8988T (cell line): ENCODE measurements at places on chromosomes 7 and 10.

- DNase-seq, result no peak
Measured at GRCh38 chr7:39509436-39509835, 56.8 kb upstream of the YAE1 start.

DNA sequence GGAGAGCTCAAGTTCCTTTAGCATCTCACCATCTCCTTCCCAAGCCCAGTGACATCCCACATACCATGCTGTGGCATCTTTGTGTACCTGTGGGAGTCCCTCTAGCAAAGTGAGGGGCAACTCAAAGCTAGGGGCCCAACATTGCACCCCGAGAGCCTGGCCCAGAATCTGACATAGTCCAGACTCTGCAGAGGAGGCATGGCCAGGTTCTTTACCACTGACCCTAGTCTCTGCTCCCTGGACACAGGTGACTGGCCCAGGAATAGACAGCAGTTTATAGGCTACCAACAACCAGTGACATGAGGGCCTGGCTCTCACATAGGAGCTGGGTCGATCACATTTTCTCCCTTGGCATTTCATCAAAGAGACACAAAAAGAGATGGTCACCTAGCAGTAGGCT lies 444.0 kb upstream of the ZMIZ1 start:
- no peak for DNase-seq

- DNase-seq, result no peak
Measured at GRCh38 chr7:130868139-130868538, 134.1 kb upstream of the KLF14 start.

DNA sequence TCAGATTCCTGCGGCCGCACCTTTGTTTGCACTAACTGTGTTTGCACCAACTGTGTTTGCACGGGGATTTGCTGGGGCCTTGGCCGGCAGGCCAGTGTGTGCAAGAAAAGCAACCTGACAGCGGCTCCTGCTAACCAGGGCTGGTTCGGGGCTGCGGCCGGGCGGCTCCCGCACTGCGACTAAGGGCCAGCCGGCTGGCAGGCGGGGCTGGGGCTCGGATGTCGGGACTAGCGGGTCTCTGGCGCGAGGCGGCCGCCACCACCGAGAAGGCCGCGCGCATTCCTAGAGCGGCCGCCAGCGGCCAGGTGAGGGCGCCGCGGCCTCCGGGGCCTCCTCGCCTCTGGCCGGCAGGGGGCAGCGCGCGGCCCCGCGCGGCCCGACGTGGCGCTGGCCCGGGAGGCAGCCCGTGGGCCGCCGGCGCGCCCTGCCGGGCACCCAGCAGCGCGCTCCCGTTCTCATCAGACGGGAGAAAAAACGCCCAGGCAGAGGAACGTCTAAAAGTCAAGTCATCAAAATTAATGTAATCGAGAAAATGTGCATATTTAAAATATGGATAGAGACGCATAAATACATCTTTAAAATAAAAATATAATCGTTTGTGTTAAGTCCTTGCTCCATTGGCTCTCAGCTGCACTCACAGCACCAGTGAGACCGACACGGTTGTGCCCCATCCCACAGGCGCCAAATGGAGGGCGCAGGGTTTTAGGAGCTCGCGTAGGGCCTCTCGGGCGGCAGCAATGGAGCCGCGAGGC lies 38.5 kb downstream of the ZNF777 start:
- peak; percentile 95 for DNase-seq

DNA sequence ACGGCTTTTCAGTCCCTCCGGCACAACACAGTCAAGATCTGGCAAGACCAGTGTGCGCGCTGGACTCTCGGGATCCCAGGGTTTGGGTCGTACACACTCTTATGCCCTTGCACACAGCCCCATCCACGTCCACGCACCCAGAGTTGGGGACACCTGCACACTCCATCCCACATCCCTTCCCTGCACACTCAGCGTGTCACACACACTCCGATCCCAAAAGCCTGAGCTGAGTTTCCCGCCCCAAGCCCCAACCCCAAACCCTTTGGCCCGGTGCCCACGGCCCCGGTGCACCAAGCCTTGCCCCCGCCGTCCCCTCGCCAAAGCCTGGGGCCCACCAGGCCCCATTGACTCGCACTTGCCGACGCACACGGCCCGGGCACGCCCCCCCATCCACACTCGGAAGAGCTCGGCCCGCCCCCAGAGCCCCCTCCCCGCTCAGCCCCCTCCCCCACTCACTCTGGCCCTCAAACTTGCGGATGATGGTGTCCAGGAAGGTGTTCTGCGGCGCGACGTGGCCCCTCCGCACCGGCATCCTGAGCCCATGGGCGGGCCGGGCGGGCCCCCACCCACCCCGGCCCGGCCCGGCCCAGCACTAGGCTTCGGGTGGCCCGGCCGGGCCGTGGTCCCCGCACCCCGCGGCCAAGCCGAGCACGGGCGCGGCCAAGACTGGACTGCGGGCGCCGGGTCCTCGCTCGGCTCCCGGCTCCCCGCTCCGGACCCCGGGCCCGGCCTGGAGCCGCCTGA lies 567 bp downstream of the KCNH2 start:
- DNase-seq, result no peak

- DNase-seq, result no peak
Measured at GRCh38 chr10:75035975-75036708, 75.3 kb upstream of the SAMD8 start.

DNA sequence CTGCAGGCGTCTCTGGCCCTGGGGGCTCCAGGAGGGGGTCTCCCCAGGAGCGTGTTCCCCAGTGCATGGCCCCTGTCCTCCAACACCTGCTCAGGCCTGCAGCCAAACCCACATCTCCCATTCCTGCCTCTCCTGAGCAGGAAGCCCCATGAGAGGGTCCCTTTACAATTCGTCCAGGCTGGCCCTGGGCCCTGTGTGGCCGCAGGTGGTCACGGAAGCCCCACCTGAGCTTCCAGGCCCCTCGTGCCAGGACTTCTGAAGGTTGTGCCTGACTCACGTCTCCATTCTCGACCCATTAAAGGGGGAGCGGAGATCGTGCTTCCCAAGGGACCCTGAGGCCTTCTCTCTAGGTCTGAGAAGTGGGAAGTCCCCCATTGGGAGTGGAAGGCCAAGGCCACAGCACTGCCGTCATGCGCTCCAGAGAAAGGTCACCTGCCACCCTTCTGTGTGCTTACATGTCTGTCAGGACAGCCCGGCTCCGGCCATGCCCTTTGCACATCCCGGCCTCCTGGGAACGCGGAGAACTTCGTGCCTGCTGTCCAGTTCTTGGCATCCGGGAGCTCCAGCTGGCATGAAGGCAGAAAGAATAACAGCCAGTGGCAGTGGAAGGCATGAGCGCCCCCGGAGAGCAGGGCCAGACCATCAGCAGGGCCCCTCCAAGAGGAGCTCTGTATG lies 382.3 kb downstream of the DNAJB6 start:
- no peak for DNase-seq

GRCh38 chr10:28975891-28976531 lies 298.7 kb downstream of the BAMBI start:
- no peak for DNase-seq

- no peak for DNase-seq
Measured at GRCh38 chr10:63173468-63174232, 40.5 kb downstream of the NRBF2 start.

DNA sequence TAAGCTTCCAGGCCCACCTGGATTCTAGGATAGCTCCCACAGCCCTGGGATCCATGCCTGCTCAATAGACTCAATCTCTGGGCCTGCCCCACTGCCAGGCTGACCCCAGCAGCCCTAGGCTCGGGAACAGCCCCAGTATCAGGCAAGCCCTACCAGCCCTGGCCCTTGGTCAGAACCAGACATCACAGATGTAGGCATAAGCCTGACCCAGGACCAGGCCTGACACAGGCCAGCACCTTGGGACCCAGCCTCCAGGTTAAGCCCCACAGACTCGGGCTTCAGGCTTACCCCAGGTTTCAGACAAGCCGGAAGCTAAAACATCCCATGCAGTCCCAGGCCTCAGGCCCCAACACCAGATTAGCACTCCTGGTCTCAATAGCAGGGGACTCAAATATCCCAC lies 276.2 kb upstream of the LRRTM3 start:
- no peak for DNase-seq

DNA sequence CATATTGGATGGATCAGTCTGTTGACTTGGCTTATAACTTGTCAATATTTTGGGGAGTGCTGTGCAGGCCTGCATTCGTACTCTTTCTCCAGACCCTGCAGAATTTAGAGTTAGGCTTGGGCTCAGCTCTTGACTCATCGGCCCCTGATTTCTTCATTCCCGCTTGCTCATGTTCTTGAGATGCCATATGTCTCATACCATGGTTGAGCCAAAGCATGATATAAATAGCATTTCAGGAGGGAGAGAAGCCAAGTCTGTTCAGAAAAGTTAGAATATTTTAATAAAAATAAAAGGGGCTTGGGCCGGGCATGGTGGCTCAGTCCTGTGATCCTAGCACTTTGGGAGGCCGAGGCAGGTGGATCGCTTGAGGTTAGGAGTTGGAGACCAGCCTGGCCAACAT lies 898.1 kb downstream of the TYW1 start:
- no peak for DNase-seq

DNA sequence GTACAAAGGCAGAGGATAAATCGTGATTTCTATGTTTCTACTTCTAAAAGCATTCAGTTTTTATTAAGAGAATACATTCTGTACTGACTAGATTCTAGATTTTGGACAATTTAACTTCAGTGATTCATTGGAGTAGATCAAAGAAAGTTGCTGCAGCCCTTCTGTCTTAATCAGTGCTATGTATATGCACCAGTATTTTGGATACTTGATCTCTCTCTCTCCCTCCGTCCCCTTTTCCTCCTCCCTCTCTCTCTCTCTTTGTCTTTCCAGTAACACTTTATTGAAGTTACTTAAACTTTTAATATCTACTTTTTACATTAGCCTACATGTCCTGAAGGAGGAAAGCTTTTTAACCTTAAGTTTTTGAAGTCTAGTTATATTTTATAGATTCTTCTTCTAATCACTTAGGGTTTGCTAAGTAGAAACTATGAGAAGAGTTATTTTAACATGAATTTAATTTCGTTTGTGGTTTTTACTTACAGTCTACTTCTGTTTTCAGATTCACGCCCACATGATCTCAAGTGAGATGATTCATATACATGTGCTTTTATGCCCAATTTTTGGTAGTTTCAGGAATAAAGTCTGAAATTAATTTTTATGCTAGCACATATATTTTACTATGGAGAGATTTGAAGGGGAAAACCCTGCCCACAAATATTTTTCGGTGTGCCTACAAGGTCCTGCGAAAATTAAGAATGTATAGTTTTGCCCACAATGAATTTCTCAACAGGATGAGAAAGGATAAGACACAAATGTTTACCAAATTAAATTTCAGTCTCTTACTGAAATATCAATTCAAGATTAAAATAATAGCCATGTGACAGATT lies 9.1 kb downstream of the MDFIC start:
- DNase-seq, result no peak

DNA sequence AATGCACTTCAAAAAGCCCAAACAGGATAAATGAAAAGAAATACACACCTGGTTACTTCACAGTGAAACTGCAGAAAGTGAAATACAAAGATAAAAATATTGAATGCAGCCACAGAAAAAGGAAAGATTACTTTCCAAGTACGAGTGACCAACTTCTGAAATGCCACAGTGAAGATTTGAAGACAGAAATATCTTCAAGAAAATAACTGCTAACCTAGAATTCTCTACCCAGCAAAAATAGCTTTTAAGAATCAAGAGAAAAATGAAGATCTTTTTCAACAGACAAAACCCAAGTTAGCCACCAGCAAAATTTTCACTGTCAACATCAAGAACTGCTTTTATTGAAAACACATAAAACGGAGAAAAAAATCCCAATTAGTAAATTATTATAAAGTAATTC lies 46.2 kb downstream of the SMURF1 start:
- no peak for DNase-seq

DNA sequence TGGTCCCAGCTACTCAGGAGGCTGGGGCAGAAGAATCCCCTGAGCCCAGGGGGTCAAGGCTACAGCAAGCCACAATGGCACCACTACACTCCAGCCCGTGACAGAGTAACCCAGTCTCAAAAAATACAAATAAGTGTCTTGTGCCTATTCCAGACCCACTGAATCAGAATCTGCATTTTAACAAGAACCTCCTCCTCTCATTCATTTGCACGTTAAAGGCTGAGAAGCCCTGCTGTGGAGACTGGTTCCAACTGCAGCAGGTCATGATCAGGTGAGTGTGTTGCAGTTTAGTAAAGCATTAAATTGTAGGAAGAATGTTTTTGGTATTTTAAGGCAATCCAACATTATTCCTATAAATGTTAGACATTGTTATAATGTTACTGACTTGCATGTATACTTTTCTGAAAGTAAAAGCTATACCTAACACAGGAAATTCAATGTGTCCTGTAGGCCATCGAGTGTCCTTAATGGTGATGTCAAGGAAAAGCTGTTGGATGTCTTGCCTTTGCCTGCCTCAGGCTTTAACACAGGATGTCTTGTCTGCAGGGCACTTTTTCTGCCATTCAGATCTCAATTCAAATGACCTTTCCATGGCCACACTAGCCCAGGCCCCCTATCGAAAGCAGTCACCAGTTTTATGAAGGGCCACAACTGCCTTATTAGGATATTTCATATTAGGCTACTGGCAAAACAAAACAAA lies 30.4 kb downstream of the MKRN1 start:
- DNase-seq, result no peak

GRCh38 chr7:141126107-141126506 lies 52.2 kb downstream of the TMEM178B start:
- no peak for DNase-seq

DNA sequence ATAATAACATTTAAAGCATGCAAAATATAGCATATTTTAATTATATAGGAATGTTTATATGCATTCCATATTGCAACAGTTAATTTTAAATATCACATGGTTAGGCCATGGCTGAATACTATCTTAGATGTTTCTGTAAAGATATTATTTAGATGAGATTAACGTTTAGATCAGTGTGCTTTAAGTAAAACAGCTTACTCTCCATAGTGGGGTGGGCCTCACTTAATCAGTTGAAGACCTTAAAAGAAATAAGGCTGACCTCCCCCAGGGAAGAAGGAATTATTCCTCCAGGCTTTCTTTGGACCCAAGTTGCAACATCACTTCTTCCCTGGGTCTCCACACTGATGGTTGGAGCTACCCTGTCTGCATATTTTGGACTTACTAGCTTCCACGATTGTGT lies 1246.5 kb downstream of the TYW1 start:
- no peak for DNase-seq

DNA sequence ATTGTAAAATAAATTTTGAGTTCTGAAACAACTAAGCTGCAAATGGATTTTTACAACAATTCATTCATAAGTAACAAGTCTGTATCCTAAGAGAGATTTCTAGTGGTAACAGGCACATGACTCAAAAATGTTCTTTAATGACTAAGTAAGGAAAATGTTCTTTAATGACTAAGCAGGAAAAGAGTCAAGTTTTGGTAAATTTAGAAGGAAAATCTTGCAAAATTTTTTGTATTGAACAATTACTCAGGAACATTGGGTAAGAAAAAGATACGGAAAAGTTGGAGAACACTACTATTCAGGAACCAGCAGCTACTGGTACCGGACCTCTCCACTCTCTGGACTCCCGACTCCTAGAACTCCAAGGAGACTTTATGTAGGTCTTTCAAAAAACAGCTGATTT lies 33.5 kb downstream of the HYCC1 start:
- no peak for DNase-seq

DNA sequence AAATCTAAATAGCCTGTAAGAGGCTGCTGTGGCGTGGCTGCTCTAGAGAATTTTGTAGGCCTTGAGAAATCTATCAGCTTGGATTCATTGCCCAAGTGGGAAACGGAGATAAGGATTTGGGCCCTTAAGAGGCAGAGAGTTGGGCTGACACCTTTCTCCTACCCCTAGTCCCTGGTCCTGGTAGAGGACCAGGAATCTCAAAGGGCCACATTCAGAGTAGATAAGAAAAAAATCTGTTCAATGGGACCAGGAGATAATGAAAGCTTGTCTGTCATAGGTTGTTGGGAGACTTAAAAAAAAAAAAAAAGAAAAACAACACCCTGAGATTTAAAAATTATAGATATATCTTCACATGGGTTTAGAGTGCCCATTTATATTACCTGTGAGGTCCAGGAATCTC lies 17.8 kb downstream of the TMEM209 start:
- DNase-seq, result no peak
